NCI-H1105 (cell line): ENCODE measurements at places on chromosomes 16 and 17.

DNA sequence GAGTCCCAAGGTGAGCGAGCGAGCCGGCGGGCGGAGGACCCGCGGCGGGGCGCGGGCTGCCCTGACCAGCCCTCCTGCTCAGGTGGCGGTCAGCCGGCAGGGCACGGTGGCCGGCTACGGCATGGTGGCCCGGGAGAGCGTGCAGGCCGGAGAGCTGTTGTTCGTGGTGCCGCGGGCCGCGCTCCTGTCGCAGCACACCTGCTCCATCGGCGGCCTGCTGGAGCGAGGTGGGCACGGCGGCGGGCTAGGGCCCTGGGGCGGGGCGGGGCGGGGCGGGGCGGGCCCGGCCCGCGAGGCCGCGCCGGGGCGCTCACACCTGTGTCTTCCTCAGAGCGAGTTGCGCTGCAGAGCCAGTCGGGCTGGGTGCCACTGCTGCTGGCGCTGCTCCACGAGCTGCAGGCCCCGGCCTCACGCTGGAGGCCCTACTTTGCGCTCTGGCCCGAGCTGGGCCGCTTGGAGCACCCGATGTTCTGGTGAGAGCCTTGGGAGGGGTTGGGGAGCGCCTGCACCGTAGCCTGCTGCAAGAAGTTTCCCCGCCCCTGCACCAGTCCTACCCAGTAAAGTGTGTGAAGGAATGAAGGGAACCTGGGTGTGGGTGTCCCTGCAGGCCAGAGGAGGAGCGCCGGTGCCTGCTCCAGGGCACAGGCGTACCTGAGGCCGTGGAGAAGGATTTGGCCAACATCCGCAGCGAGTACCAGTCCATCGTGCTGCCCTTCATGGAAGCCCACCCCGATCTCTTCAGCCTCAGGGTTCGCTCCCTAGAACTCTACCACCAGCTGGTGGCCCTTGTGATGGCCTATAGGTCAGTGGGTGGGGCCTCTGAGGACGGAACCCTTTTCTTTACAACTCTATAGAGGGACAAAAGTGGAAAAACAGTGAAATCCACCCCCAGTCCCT, 802 bp downstream of the SETD6 start:
- peak; percentile 46 for DNase-seq

GRCh38 chr17:5249615-5250014, 15.0 kb upstream of the SCIMP start:
- peak; percentile 67 for DNase-seq

GRCh38 chr17:6923385-6923784, 72.5 kb upstream of the ALOX12 start:
- no peak for DNase-seq

DNA sequence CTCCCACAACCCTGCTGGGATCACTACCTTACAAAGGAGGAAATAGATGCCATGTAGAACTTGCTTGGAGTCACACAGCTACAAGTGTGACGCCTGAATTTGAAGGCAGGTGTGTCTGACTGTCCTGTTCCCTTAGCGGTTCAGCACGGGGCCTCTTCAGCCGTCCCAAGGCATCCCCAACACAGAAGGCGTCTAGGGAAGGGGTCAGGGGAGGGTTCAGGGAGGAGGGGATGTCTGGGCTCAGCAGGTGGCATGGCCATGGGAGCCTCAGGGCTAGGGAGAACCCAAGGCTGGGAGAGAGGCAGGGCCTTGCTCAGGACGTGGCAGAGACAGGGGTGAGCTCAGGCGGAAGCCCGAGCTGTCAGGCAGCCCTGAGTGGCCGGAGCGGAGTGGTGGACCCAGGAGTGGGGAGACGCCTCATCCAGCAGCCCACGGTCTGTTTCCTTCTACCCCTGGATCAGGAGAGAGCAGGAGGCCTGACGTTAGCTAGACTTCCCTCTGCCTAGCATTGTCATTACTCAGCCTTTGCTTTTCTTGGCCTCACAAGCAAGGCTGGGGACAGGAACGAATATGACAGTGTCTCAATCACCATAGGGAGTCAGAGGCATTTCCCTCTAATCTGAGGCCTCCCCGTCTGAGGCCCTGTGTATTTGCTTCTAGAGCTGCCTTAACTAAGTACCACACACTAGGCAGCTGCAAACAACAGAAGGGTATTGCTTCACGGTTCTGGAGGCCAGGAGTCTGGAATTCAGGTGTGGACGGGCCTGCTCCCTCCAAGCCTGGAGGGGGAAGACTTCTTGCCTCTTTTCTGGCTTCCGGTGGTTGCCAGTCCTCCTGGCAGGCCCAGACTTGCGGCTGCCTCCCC, 31.3 kb upstream of the ANKRD40CL start:
- no peak for DNase-seq

DNA sequence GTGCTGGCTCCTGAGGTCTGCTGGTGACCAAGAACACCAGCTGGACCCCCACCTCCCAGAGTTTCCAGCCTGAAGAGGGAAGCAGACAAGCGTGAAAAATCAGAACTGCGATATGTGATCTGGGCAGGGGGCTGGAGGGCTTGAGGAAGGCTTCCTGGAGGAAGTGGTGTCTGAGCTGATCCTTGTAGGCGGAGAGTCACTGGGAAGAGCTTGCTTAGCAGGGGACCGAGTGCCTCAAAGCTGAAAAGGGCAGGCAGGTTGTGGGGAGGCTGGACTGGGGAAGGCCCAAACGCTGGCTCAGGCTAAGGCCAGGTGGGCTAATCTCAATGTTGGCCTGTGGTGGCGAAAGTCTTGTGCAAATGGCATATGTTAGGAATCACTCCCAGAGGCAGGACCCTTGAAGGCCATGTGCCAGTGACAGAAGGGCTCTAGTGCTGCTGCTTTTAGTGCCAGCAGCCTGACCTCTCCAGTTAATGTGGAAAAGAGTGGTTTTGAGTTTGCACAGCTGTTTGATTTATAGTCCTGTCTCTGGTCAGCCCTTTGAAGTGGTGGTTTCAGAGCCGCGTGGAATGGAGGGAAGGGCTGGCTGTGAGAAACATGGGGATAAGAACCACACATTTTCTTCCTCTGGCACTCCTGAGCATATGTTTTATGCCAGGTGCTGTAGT, 85.3 kb upstream of the LGALS9 start:
- no peak for DNase-seq

- DNase-seq, result no peak
Measured at GRCh38 chr17:81509207-81509971, 3.2 kb downstream of the ACTG1 start.

- no peak for DNase-seq
Measured at GRCh38 chr16:23724096-23724784, 11.2 kb upstream of the ERN2 start.

DNA sequence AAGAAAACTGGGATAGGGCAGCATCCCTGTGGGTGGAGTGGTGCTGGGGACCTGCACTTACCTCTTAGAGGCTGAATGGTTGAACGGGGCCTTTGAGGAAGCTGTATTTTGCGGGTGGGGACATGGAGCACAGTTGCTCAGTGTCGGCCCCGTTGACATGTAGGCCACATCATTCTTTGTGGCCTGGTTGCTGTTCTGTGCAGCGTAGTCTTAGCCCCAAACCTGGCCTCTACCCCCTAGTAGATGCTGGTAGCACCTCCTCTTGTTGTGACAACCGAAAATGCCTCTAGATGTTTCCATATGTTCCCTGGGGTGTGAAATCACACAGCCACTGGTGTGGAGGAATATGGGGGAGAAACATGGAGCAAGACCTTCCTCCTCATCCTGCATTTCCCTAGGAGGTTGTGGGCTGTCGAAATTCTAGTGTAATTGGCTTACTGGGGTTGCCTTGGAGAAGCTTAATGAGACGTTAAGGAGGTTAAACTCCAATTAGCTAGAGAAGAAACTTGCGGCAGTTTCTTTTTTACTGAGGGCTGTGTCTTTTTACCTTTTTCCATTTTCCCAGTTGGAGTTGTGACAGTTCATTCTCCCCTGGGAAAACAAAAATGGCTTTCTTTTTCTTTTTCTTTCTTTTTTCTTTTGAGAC, 9.4 kb downstream of the ABCC1 start:
- DNase-seq, result no peak

- no peak for DNase-seq
Measured at GRCh38 chr17:57284583-57284982, 28.3 kb downstream of the MSI2 start.

DNA sequence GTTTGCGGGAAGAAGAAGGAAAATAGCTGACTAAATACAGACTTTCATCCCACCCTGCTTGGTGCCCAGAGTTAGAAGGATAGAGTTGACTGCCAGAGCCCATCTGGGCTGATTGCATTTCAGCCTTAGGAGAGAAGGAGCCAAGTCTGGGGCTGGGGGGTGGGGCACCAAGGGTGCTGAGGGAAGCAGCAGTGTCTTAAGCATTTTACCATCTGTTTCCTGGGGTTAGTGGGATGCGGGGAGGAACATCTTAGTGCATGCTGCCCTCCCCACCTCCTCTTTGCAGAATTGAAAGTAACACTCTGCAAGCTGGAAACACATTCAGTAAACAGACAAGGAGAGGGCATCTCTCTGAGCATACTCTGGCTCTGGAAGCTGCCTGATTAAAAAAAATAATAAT, 1.5 kb upstream of the ARL5C start:
- DNase-seq, result no peak
